Spinal cord (tissue), 10 donors: ENCODE measurements at places on chromosomes 2 and 18.

DNA sequence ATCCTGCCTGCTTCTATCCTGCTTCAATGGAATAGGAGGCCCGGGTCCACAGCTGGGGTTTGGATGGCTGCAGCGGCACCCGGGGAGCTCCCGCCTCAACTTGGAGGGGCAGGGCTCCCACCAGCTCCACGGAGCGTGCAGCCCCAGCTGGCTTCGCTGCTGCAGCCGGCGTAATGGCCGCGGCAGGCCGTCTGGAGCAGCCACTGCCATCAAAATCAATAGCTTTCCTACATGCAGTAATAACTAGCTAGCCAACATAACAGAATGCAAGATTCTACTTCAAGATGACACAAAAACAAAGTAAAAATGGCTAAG is 154.2 kb upstream of the RMP24 start:
- DNase-seq = no peak

DNA sequence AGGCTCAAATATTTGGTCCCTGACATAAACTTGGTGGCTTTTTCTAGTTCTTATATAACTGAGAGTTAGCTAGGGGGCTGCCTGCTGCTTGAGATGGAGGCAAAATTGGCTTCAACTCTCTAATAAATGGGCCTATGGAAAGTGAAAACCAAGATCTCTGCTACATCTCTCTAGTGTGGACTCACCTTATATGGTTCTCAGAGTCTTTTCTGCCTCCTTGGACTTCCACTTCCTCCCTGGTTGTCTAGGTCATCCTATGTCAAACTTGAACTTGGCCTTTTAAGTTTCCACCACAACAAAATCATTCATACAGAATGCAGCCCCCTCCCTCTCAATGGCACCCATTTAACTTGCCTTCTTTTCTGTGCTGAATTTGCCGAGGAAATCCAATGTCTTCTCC is 23.9 kb upstream of the ARHGAP25 start:
- no peak for DNase-seq

- DNase-seq = no peak
These were observed 127.6 kb downstream of the QPCT start for GRCh38 chr2:37471994-37472393.

- no peak for DNase-seq
These were observed 1.2 kb downstream of the ABHD3 start for GRCh38 chr18:21703241-21703820.

GRCh38 chr2:60334610-60335009 is 218.8 kb downstream of the BCL11A start:
- no peak for DNase-seq

DNA sequence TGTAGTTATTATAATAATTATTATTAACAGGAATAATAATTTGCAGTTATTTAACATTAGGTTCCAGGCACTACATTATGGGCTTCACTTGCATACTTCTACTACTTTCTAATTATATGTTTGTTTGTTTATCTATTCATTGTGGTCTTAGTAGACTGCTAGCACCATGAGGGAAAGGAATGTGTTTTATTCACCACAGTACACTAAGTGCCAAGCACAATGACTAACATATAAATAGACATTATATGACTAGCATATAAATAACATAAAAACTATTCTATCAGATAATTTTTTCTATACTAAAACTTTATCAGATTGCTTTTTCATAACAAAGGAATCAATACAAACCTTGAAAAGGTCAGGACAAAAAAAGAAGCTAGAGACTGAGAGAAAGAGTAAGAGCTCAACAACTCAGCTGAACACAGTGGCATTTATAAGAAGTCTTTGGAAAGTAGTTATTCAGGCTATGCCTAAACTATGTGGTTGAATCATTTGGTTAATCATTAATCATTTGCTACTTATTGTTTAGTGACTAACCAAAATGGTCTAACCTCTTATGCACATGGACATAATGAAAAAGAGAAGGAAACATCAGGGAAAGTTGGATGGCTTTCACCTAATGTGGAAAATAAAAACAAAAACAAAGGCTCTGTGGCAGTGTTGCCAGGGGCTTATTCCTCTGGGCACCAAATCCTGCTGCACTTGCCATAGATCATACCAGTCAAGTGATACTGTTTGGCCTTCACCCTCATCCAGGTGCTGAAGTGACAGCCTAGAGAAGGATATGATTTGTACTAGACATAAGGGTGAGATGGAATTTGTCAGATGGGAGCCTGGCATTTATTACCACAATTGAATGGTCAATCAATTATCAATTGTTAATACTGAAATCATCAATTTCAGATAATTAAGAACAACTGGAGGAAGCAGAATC is 174.9 kb downstream of the ETAA1 start:
- DNase-seq = no peak

- DNase-seq = no peak
These were observed 117.6 kb upstream of the DAPL1 start for GRCh38 chr2:158677542-158677941.

DNA sequence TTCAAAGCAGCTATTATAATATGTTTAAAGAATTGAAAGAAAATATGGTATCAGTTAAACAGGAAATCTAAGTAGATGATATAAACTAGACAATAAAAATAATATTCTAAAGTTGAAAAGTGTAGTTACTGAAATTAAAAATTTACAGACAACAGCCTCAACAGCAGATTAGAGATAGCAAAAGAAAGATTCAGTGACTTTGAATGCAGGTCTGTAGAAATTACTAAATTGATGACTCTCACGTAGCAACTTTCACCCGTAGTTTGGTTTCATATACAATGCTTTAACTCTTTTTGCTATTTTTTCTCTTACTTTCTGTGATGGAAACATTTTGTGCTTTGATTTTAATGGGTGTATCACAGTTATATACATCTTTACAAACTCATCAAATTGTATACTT is 44.8 kb downstream of the SPAST start:
- DNase-seq = no peak

DNA sequence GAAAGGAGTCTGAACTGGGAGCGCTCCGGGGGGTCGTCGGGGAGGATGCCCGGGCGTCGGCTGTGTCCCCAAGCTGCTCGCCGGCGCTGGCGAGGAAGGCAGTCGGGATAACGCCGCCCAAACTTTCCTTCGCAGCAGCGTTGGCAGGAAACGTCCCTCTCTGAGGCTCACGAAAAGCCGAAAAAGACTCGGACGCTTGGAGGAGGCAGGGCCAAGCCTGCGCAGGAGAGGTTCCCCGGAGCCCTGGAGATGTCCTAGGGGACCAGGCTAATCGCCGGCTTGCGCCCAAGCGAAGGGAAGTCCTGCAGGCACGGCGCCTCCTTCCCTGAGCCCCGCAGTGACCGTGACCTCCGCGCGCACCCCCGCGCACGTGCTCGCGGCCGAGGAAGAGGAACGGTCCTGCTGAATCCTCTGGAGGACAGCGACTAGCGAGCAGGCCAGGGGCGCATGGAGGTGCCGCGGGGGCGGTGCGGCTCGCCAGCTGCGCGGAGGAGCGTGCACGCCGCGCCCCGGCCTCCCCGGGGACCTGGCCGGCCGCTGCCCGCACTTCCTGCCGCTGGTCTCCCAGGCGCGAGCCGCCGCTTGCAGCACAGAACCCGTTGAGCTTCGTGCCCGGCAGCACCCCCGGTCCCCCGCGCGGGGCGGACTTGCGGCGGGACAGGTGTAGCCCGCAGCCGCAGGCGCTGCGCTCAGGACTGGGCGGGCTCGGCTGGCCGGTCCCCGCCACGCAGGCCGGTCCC is at the start of gene SH3RF3:
SH3RF3 (plus strand) TSS at position 590 of the 740 bp plus-strand sequence.
- DNase-seq = peak; percentile 70

GRCh38 chr2:105580870-105581554 is 163.7 kb upstream of the NCK2 start:
- no peak for DNase-seq

GRCh38 chr18:23012249-23012648 is 79.1 kb downstream of the RBBP8 start:
- no peak for DNase-seq

DNA sequence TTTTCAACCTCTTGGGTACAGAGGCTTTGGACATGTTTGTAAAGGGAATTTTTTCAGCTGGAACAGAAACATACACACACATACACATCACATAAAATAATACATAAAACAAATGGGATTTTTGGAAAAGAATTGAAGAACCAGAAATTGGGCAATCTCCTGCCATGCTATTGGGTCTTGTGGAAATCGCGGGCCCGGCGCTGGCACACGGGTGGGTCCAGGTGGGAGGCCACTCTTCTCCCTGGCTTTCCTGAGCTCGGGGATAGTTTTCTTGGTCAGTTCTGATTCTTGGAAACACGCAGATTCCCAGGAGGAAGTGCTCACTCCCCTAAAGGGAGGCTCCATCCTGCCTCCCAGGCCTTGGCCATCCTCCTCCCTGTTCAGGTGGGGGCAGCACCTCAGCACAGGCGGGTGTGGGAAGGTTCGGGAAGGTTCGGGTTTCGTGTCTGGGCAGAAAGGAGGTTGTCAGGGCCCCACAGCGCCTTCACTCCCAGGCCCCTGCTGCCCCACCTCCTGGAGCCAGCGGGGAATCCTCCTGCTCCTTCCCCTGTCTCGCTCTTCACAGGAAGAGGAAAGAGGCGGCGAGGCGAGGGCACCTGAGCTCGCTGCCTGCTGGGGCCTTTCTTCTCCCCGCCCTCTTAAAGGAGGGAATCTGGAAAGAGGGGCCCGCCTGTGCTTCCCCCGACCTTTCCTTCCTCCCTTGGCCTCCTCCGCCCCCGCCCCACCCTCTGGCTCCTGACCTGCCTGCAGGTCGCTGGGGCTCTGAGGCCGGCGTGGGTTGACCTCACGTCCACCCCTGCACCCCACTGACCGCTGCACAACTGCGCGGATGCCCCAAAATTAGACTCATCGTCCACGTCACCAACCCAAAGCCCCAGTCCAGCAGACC is 97.8 kb upstream of the PXDN start:
- no peak for DNase-seq

GRCh38 chr2:43539436-43539835 is 56.4 kb downstream of the THADA start:
- no peak for DNase-seq

- DNase-seq = no peak
These were observed 291.6 kb downstream of the PLCL1 start for GRCh38 chr2:198096002-198096401.

DNA sequence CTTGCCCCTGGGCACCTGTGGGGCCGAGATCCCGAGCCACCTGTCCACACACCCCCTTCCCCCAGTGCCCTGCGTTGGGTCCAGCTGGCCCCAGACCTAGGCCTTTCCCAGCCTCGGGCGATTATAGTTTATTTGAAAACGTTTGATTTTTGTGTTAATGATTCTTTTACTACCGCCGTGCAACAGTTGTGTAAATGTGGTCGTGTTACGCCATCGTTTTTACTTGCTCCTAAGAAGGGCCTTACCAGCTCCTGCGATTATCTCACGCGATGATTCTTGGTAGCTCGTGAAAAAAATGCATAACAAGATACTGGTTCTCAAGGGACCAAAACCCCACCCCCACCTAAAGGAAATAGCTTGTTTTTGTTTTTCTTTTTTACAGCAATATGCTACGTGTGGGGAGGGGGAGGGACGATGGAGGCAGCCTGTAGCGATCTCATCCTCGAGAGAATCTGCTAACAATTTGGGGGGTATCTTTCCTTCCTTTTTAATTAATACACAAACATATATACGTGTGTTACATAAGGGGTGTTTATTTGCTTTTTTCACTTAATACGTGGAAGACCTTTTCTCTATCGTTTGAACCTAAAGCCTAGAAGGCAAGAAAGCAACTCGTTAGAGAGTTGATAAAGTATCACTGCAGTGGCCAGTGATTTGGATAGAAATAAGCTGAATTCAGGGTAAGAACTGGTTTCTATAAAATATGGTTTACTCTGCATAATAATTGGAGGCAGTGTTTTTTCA is 1.0 kb downstream of the ZDBF2 start:
- no peak for DNase-seq

GRCh38 chr2:231546014-231546715 is 15.9 kb upstream of the NMUR1 start:
- no peak for DNase-seq

DNA sequence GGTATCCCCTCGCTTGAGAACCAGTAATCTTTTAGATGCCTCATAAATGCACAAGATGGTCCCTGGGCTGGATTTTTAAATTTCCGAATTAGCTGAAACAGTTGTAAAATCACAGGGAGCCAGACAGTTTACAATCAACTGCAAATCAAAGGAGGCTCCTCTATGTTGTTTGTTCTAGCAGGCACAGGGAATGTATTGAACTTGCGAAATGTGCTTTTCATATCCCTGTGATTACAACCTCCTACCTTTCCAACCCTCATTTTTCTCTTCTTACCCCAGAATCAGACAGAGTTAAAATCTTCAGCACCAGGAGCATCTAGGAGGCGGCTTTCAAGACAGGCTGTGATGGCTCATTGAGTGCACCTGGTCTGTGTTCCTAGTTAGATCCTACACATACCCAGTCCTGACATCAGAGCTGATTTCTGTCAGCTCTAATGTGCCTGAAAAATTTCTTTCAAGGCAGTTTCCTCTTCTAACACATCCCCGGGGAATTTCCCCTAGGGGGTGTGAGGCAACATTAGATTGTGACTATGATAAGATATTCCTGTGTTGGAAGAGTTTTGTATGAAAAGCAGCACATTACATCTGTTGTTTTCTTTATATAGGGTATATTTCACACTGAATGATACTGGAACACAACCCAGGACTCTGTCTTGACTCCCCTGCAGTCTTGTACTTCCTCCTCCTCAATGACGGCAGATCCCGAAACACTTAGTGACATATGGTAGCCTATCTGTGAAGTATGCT is 17.9 kb upstream of the CAVIN2 start:
- DNase-seq = no peak

- DNase-seq = no peak
These were observed 108.3 kb downstream of the PIEZO2 start for GRCh38 chr18:11040823-11041656.
